Fibroblast of upper back skin (primary cell): ENCODE measurements at places on chromosomes 16 and 17.
A peak's percentile ranks its signal among the peaks of the same experiment; 100 is the strongest.

DNA sequence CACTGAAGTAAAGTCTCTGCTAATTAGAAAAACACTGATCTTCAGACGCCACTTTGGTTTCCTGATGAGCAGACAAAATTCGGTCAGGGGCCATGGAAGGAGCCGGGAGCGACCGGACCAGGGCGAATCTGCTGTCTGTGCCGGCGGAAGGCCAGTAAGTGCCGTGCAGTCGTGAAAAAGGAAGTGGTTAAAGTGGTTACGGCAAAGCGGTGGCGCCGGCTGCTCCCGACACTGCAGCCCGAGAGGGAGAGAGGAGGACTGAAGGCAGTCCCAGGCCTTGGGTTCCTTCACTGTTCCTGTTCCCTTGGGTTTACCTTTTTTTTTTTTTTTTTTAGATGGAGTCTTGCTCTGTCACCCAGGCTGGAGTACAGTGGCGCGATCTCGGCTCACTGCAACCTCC, 17.3 kb upstream of the HEXD start:
- DNase-seq, result peak; percentile 26

DNA sequence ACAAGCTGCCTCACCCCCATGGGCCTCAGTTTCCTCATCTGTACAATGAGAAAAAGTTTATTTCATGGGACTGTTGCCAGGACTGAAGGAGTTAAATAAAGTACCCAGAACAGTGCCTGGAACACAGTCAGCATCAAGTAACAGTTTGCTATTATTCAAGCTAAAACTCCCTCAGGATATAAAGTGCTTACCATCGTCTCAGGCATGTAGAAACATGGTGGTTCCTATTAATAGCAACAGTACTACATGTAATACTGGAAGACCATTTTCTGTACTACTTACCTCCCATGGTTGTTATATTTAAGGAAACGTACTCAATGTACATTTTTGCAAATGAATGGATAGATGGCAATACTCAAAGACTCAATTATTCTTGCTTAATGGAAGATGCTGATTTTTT, 93.4 kb downstream of the NCOR1 start:
- DNase-seq, result no peak

DNA sequence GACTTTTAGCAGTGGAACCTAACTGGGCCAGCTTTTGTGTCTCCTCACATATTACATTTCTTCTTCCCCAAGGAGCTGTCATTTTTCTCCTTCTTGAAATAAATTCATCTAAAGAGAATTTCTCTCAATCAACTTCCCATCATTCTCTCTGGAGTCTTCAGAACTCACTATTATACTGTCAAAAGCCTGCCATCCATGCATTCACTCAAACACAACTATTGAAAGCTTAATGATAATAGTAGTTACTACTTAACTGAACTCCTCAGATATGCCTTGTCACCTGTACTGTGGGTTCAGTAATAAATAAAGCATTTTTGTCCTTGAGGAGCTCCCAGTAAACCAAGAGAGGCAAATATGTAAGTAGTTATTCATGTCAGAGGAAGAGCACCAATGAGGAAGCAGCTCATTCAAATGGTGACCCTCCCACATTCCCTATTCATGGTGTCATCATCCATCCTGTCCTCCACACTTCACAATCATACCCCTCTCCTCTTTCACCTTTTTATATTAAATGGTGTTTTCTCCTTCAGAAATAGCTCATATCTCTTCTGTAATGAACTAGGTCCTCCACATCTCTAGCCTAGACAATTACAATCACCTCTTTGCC, 162.6 kb downstream of the CA10 start:
- peak; percentile 24 for DNase-seq

DNA sequence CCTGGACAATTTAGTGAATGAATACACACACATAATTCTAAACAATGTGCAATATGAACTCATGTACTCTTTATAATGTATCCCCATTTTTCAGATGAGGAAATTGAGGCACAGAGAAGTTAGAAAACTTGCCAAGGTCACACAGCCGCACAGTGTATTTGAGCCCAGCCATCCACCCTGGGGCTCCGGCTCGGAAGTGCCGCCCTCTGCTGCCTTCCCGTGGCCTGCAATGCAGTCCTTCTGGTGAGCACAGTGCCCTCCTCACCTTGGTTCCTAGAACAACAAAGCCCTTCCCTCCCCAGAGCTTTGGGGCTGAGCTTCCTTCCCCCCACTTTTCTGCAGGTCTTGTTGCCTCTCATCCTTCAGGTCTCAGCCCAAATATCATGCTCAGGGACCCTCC, 63.7 kb downstream of the C16orf78 start:
- no peak for DNase-seq

GRCh38 chr16:85608887-85609286, 4.2 kb upstream of the GSE1 start:
- DNase-seq, result no peak

DNA sequence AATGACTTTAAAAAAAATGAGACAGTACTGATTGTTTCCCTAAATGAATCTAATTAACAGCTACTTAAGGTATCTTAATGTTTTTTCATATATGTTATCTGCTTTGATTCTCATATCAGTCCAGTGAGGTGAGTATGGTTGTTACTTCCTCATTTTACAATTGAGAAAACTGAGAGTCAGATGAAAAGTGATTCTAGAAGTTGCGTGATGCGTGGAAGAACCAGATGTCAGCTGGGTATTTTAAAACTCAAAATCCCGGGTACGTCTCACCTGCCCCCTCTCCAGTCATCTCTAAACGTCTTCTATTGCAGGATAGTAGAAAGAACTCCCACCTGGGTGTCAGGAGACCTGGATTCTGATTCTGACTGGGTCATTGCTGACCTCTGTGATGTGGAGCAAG, 89.2 kb downstream of the MAP2K6 start:
- DNase-seq, result no peak

DNA sequence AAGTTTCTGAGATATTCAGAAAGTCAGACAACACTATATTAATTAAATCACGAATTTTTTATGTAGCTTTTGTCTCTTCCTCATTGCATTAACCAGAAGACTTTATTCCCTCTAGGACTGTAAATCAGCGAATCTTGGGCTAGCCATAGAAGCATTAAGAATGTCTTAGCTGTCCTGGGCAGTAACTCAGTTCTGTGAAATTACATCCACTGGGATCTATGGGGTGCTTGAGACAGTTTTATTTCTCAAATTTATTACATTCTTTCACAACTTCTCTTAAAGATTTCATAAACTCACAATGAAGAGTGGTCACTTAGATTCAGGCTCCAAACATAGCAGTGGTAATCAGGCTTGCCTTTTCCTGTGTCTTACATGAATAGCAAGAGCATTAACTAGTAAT, 1153.4 kb downstream of the CDH8 start:
- DNase-seq, result no peak

DNA sequence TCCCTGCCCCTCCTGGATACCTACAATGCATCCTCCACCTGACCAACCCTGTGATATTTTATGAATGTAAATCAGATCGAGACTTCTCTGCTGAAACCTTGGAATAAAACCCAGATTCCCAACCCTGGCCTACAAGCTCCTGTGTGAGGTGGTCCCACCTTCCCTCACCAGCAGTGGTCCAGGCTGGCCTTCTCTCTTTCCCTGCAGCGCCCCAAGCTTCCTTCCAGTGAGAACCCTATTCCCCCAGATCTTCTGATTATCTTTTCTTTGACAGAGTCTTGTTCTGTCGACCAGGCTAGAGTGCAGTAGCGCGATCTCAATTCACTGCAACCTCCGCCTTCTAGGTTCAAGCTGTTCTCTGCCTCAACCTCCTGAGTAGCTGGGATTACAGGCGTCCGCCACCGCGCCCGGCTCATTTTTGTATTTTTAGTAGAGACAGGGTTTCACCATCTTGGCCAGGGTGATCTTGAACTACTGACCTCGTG, 2.5 kb upstream of the HELZ start:
- no peak for DNase-seq

DNA sequence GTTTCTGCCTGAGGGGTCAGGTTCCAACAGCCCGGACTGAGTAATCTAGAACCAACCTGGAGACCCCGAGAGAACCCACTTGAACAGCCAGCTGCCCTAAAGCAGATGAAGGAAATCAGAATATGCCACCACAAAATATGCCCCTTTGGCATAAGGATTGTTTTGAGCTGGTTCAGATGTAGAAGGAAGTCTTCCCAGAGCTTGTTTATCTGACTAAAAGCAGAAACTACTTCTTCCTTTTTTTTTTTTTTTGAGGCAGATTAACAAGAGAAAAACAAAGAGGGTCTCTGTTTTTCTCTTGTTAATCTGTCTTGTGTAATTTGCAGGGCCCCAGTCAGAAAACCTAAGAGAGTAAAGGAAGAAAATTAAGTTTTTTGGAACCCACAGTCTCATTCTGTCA, 53.0 kb downstream of the PECAM1 start:
- DNase-seq, result no peak

- DNase-seq, result no peak
Measured at GRCh38 chr17:58305626-58306025, 23.0 kb downstream of the TSPOAP1 start.

- no peak for DNase-seq
Measured at GRCh38 chr16:11291091-11291703, 10.1 kb upstream of the PRM1 start.

GRCh38 chr17:14211801-14212200, 24.9 kb downstream of the CDRT15 start:
- DNase-seq, result no peak

GRCh38 chr16:12168074-12169000, 191.8 kb downstream of the SNX29 start:
- DNase-seq, result no peak

DNA sequence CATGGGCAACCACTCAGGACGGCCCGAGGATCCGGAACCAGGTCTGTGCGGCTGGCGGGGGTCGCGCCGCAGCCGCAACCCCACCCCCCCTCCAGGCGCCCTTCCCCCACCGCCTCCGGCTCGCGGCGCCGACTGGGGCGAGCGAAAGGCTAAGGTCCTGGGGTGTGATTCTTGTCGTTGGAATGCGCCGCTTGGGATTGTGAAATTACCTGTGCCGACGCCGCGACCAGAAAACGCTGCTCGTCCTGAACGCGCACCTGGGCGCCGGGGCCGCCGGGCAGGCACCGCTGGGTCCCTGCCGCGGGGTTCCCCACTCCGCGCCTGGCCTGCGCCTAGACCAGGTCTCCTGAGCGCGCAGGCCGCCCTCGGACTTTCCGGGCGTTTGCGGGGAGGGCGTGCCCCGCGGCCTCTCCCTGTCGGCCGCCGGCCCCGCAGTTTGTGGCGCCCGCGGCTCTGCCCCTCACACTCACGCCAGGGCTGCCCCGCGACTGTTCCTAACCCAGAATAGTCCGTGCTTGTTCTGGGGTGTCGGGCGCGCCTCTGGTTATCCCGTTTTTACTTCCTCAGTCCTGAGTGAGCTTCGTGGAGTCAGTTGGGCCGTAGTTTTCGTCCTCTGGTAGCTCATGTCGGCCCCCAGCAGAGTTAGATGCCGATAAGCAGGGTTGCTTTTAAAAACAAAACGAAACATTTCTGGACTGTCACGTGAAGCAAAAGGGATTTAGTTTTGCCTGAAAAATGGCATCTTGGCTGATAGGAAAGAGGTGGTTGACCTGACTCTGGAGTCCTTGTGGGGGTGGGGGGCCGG, 147.2 kb downstream of the SPECC1 start:
- peak; percentile 7 for DNase-seq

- no peak for DNase-seq
Measured at GRCh38 chr16:24118126-24118821, 137.9 kb upstream of the CACNG3 start.

DNA sequence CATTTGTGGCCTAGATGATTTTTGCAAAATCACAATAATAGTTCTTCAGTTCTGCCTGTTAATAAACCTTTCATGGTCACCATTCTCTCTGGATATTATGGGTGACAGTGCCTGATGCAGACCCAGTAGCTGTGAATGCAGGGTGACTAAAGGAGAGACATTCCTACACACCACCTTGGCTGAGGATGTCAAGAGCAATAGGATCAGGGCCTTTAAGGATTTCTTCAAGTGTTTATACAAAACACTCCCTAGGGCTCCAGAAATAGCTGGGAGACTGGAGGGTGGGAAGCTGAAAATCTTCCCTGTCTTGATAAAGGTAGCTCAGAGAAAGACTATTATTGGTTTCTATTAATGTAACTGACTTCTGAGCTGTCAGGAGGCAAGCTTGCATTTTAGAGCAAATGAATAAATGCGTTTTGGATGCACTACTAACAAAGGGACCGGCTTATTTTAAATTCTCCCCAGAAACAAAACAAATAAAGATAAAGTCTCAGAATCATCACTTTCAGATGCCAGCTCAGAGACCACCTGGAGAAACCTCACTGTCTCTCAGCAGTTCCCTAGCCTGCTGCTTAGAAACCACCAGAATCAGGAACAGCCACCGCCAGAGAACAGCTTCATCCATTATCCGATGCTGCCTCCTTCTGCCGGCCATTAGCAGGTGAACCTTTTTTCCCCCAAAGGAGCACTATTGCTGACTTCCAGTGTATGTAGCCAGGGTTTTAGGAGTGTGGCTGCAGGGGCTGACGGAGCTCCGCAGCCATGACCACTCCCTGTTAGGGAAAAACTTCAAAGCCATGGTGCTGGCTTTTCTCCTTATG, 171.4 kb upstream of the DYNLRB2 start:
- DNase-seq, result peak; percentile 68

DNA sequence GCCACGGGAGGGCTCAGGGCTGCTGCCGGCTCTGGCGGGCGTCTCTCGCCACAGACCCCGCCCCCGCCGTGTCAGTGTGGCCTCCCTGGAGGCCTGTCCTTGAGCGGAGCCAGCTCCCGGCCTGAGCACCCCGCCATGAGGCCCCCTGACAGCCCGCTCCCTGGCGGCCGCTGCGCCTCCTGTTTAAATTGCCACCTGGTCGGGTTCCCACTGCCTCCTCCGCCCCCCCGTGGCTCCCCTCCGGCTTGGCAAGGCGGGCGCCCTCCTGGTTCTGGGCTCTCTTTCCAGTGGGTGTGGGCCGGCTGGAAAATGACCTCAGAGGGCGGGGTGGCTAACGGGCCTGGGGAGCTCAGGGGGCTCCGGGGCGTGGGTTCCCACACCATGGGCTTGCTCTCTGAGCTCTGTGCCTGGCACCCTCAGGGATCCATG, 42.1 kb upstream of the SSTR5 start:
- DNase-seq, result no peak

GRCh38 chr16:15576960-15577958, 65.7 kb downstream of the MARF1 start:
- no peak for DNase-seq

- no peak for DNase-seq
Measured at GRCh38 chr16:2056077-2056476, 8.3 kb downstream of the TSC2 start.

GRCh38 chr17:58574025-58574424, 59.6 kb upstream of the MTMR4 start:
- DNase-seq, result no peak

- no peak for DNase-seq
Measured at GRCh38 chr17:82924214-82924613, 84.4 kb upstream of the ZNF750 start.

- DNase-seq, result no peak
Measured at GRCh38 chr16:727291-727977, 528 bp downstream of the HAGHL start.

DNA sequence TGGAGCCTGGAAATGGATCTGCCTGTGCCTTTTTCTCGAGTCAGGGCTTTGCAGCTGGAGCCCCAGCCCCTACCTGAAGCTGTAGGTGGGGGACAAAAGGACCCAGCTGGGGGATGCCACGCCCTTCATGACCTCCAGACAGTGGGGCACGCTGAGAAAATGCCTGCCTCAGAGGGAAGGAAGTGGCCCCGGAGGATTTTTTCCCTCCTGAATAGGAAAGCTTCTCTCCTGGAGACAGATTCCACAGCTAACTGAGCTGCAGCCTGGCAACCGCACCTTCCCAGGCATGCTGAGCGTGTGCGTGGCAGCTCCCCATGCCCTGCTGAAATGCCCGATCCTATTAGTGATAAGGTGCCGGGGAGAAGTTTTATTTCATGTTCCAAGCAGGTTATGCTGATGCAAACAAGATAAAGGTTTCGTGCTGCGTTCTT, 58.0 kb downstream of the AIPL1 start:
- DNase-seq, result no peak
